MG63 (cell line): ENCODE measurements at places on chromosomes 2 and 18. TPM values are rescaled to one million over a fixed set of nuclear protein-coding genes. Genes with fewer than 3 reads are reported as not detected.

- no peak for DNase-seq
Measured at GRCh38 chr18:58687871-58688308, 16.6 kb downstream of the MALT1 start.

GRCh38 chr2:233036162-233036838 lies 3.8 kb downstream of the NEU2 start:
- DNase-seq: no peak

DNA sequence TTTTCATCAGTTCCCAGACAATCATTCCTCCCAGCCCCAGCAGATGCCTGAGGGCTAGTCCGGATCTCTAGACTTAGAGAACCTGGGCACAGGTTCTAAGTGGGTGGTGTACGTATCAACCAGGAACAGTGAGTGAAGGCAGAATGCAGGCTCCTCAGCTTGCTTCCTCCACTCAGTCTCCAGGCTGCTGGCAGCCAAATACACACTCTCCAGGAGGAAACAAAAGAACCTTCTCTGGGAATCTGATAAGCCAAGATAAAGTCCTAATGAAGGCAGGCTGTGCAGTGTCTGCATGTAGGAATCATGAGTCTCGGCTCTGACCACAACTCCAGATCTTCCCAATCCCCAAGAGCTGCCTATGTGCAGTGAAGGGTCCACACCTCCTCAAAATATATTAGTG lies 245.7 kb downstream of the SP3 start:
- DNase-seq: no peak

- no peak for DNase-seq
Measured at GRCh38 chr2:200353874-200354273, 47.4 kb downstream of the SPATS2L start.

DNA sequence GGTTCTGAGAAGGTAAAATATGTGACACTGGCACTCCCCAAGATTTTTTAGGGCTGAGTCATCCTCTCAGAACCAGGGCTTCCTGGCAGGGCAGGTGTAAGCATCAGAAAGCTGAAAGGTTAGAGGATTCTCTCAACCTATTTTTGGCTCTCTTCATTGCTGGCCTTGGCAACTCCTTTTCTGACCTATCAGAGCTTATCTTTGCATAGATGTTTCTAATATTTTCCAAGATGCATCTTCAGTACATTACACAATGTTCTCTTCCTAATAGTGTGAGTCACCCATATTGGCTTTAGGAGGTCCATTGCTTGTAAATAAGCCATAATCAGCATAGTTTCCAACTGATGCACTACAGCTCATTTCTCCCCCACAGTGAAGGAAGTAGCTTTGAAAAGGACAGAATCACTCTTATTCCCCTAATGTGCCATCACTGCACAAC lies 2008.4 kb upstream of the PIK3C3 start:
- DNase-seq: peak; percentile 32

DNA sequence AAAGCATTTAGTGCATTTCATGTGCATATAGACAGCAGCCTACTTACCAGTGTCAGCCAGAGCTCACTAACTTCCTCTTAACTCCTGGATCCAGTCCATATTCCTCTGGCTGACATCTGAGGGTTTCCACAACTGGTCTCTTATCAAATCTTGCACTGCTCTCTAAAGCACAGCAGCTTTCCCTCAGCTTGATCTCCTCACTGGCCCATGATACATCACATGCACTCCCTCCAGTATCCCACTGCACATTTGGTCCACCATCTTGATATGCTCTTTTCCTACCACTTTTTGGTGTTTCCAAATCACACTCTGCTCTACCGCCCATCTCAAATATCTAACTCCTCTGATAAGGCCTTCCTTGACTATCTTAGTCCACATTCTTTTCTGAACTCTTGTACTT lies 105.0 kb upstream of the ZFP36L2 start:
- DNase-seq: no peak

- no peak for DNase-seq
Measured at GRCh38 chr18:62183578-62184195, 3.2 kb downstream of the PIGN start.

DNA sequence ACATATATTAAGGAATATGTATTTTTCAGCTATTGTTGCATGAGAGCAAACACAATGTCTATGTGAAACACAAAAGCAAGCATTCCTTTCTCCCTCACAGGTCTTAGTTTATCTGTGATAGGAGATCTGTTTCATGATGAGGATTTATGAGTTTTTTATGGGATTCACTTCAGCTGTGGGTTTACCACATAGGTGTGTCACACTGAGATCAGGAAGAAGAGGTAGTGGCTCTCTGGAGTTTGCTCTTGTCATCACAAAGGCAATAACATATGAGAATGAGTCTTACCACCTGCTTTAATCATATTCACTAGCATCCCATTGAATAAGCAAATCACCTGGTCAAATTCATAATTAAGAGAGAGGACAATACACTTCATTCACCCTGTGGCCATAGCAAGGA lies 960.3 kb upstream of the SLC39A10 start:
- DNase-seq: no peak

DNA sequence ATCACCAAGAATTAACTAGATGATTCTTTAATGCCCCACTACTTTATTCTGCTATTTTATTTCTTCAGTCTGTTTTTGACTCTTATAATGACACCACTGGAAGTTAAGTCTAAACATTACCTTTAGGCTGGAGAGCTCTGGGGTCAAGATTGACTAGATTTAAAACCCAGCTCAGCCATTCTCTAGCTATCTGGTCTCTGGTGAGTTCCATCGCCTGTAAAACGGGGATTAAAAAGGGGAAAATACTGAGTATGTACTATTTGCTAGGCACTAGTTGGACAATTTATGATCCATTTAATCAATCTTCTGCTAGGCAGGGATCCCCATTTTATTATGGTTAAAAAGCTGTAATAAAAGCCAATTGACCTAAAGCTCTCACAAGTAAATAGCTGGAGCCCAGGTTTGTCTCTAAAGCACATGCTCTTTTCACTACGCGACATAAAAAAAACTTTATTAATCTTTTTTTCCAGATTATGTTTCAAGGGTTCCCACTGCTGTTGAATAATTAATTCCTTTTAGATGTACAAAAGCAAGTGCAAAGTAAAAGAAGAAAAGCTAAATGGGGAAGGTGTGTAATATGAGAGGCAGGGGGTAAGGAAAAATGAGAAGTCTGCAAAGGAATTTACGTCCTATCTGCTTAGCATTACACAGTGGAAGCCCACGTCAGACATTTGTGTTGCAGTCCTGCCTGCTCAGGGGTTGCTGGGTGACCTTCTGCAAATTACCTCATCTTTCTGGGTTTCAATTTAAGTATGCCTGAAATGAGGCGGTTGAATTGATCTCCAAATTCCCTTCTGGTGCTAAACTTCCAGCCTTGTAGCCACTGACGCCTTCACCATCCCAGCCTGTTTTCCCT lies 918 bp upstream of the NABP1 start:
- DNase-seq: peak; percentile 58

- DNase-seq: no peak
Measured at GRCh38 chr2:238744951-238745350, 102.9 kb upstream of the TWIST2 start.

- no peak for DNase-seq
Measured at GRCh38 chr2:204282525-204282924, 262.8 kb upstream of the PARD3B start.

- no peak for DNase-seq
Measured at GRCh38 chr18:13336841-13337240, 118.3 kb downstream of the LDLRAD4 start.

DNA sequence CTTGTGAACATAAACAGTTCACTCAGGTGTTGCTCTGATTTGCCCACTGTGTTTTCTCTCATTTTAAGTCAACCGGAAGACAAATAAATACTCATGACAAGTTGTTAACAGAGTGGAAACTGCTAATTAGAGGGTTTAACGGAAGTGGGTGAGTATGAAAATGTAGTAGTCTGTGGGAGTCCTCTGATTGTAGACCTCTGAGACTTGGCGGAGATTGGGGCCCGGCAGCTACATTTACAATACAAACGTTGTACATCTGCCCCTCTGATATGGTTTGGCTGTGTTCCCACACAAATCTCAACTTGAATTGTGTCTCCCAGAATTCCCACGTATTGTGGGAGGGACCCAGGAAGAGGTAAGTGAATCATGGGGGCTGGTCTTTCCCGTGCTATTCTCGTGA lies 107.3 kb upstream of the FAM98A start:
- DNase-seq: no peak

DNA sequence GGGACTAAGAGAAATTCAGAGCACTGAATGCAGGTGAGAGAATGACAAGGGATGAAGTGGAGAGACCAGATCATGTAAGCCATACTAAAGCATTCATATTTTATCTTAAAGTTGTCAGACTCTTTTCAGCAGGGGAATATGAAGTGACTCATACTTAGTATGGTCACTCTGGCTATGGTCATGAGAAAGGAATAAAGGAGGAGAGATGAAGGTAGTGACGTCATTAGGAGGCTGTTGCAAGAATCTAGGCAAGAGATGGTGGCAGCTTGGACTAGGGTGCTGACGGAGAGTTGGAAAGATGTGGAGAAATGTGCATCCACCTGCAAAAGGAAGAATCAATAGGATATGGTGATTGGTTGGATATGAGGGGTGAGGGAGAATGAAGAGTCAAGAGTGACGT lies 203.2 kb upstream of the ACVR2A start:
- DNase-seq: no peak

- DNase-seq: peak; percentile 15
Measured at GRCh38 chr2:68709421-68709911, 25.1 kb upstream of the ARHGAP25 start.

GRCh38 chr18:34077599-34077998 lies 147.1 kb downstream of the NOL4 start:
- DNase-seq: no peak

GRCh38 chr2:212034841-212035585 lies 503.6 kb downstream of the ERBB4 start:
- DNase-seq: no peak

- no peak for DNase-seq
Measured at GRCh38 chr2:200703127-200703925, 108.4 kb upstream of the BZW1 start.

AQP12A gene
- not detected in 2 replicates for total RNA-seq

ANKRD29 gene
- 10.3 and 12.3 TPM in 2 replicates for total RNA-seq

PCARE gene
- total RNA-seq: not detected in 2 replicates

RAPGEF4 gene
- total RNA-seq: not detected in 2 replicates

PKP4 gene
- 9.3 and 15.0 TPM in 2 replicates for total RNA-seq

MAP3K19 gene
- total RNA-seq: not detected in 2 replicates

UGT1A10 gene
- 0.27 and 0.33 TPM in 2 replicates for total RNA-seq

ALPG gene
- total RNA-seq: not detected in 2 replicates

ZSWIM2 gene
- total RNA-seq: not detected in 2 replicates

MYL1 gene
- total RNA-seq: not detected in 2 replicates

TBR1 gene
- not detected in 2 replicates for total RNA-seq
